Mammary epithelial cell (primary cell): ENCODE measurements at places on chromosomes 5 and 9.
A peak's percentile ranks its signal among the peaks of the same experiment; 100 is the strongest.

GRCh38 chr9:3240656-3241268 lies 285.0 kb downstream of the RFX3 start:
- DNase-seq, result peak; percentile 52

DNA sequence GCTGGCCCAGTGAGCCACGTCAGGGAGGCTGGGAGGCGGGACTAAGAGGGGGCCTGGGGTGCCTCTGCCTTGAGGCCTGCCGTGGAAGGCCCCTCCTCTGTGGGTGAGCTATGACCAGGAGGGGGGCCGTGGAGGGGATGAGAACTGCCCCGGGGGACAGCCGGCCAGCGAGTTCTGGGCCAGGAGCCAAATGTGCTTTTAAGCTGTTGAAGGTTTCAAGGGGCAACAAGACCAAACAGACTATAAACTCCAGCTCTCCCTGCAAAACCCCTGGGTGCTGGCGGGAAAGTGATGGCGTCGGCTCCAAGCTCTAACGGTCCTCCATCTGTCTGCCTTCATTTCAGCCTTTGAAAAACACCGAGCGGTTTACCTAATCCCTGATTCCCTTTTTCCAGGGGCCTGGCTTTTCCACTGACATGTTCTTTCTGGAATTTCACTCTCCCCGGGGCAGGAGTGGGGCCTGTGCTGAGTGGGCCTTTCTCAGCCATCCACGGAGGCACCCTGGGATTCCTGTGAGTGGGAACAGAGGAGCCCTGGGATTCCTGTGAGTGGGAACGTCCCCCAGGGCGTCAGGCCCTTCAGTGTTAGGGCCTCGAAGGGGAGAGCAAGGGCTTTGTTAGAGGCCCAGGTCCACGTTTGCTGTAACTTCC lies 65.6 kb downstream of the COL5A1 start:
- no peak for DNase-seq

DNA sequence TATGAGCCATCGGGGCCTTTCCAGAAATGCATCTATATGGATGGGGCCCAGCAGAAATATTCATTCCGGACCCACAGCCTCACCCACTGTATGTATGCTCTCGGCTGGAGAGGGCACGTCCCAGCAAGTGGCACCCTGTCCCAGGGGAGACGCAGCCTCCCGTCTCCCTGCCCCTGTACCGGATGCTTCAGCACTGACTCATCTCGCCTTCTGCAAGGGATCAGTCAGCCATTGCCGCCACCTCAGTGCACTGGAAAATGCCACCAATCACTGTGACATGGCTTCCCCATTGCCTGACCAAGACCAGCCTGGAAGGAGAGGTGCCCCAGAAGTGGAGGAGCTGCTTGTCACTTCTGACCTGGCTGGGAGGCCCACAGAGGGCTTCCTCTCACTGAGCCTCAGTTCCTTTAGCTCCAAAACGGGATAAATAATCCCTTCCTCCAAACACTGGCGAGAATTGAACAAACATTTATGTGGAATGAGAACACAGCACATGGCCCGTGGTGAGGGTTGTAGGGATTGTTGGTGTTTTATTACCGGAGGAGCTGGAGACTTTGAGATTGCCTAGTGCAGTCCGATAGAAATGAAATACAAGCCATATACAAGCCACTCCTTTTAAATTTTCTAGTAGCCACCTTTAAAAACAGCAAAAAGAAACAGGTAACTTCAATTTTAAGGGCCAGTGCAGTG lies 43.9 kb upstream of the ORM1 start:
- peak; percentile 88 for DNase-seq

GRCh38 chr9:95022657-95023056 lies 294.9 kb downstream of the FANCC start:
- no peak for DNase-seq
